ENCODE measurements at places on chromosomes 3 and 15.

DNA sequence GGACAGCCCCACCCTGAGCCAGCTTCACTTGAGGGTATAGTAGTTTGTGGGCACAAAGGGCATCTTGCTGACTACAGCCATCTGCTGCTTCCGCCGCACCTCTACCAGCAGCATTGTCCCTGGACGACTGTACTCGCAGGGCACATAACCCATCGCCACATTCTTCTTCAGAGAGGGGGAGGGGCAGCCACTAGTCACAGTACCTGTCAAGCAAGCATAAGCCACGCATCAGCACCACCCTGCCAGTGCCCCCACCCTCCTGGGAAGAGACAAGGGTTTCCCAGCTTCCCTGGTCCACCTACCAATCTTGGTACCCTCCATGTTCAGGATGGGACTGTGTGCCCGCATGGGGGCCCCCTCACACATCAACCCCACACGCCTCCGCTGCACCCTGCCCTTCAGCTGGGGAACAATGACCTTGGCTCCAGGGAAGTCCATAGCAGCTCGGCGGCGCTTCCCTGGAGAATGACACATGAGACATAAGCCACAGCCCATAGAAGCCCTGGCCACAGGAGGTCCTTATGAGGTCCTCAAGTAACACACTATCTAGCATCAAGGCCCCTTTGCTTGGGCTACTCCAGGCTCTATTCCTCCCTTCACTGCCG, 4.7 kb downstream of the AMT start:
- no peak for DNase-seq

- no peak for DNase-seq
Measured at GRCh38 chr3:182117583-182117982, 405.9 kb downstream of the SOX2 start.

- DNase-seq: no peak
Measured at GRCh38 chr3:12230877-12231276, 58.0 kb upstream of the PPARG start.

DNA sequence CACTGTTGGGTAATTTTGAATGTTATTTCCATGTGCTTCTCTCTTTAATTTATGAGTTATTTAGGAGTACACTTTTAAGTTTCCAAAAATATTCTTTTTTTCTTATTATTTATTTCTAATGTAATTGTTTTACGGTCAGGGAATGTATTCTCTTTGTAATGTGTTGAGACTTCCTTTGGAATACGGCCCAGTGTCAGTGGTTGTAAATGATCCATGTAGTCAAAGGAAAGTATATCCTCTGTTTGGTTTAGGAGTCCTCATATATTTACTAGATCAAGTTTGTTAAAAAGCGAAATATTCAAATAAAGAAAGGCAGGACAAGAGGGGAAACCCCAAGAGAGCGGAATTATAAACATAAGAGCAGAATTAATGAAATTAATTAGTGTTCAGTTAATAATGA, 49.0 kb upstream of the ADGRG7 start:
- DNase-seq: no peak

DNA sequence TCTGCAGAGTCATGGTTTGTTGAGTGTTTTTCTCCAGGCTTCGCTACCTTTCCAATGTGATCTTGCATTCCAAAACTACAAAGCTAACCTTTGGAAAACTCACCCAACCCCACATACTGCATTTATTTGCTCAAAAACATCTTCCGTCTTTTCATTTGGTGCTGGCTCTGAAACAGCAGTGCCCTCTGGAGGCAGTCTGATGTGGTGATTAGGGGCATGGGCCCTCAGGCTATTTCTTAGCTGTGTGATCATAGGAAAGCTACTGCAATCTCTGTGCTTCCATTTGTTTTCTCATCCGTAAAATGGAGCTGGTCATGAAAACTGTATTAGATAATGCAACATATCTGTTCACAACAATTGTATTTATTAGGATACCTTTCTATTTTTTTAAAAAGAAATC, 47.0 kb downstream of the MTHFS start:
- no peak for DNase-seq

DNA sequence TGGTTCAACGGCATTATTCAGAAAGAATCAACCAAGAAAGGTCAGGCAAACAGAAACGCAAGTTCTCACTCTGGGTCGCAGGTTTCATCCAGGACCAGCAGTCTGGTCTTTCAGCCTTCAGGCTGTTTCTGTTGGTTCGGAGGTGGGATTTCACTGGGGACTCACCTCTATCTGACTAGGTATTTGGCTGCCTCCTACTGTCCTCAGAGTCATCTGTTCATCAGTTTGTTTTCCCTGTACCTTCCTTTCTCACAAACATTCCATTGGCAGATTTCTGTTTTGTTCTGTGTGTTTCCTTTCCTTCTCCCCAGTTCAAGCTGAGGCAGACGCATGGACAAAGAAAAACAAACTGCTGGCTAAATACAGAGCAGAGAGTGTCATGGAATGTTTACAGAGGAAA, 1046.6 kb upstream of the CFAP20DC start:
- DNase-seq: no peak

DNA sequence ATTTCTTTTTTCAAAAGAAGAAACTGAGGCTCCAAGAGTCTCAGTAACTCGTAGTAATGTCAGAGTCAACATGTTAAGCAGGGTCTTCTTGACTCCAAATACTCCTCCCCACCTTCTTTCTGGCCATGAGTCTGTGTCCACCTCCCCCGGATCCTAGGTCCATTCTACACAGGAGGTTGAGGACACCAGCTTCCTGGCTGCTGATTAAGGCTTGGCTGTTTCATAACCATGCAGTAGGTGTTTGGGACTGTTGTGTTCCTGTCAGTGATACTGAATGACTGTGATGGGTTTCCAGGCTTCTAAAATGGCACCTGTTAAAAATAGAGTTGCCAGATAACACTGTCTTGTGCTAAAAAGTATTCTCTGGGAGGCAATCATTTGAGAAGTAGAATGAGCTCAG, 130.8 kb upstream of the IL12A start:
- DNase-seq: no peak

GRCh38 chr3:134476306-134476705, 9.5 kb downstream of the ANAPC13 start:
- no peak for DNase-seq

GRCh38 chr3:57354768-57355167, 62.3 kb upstream of the ASB14 start:
- no peak for DNase-seq

DNA sequence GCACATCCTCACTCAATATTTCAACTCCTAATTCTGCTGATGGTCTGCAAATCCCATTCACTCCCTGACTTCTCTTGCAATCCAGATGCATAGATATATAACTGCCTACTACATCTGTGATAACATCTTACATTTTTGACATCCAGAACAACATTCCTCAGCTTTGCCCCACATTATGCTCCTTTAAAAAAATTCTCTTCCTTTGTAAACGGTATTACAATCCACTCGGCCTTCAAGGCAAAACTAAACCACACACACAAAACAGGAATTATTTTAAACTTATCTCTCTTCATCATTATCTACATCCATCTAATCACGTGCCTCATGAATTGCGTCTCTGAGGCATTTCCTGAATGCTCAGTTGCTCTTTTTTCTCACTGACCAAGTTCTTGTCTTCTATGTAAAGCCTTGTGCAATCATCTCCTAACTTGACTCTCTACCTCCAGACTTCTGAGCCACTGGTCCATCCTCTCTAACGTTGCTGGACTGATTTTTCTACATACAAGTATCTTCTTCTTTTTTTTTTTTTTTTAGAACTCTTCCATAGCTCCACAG, 117.0 kb downstream of the SATB1 start:
- no peak for DNase-seq

GRCh38 chr3:130975251-130975650, 51.4 kb downstream of the ASTE1 start:
- no peak for DNase-seq

- no peak for DNase-seq
Measured at GRCh38 chr3:122305818-122306621, 19.0 kb upstream of the CSTA start.

GRCh38 chr3:179956416-179956830, 80.3 kb downstream of the PEX5L start:
- DNase-seq: no peak

DNA sequence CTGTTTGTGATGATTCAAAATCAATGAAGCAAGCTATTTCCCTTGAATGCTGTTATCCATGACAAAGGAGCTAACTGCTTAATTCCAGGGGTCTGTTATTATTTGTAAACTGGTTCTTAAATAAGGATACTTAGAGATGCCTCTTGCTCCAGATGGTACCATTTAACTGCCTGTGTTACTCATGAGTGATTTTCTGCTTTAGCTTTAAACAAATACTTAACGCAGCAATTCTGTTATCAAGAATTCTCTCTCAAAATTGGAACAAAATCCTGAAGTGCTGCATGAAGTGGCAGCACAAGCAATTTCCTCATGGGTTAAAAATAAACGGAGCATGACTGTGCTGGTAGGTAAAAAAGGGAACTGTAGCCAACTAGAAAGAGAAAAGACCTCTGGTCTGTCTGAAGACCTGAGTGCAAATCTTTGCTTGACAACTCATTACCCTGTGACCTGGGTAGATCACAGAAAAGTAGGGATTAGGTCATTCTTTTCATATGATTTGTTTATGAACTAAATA, 62.5 kb upstream of the GBE1 start:
- DNase-seq: no peak

- no peak for DNase-seq
Measured at GRCh38 chr3:88151358-88151757, 1.6 kb downstream of the C3orf38 start.

GRCh38 chr15:66908744-66909095, 156.7 kb upstream of the SMAD3 start:
- DNase-seq: no peak

All from stimulated activated CD8-positive, alpha-beta memory T cell treated with anti-CD3 and anti-CD28 coated beads, Interleukin-4, amount 100 ng/mL, for 4 hours (primary cell).